Choroid plexus epithelial cell (primary cell): ENCODE measurements at places on chromosomes 5 and 9.

- DNase-seq, result no peak
Measured at GRCh38 chr9:108575276-108575675, 280.5 kb downstream of the ACTL7B start.

GRCh38 chr9:71766663-71767062 is 1.6 kb downstream of the CEMIP2 start:
- no peak for DNase-seq

DNA sequence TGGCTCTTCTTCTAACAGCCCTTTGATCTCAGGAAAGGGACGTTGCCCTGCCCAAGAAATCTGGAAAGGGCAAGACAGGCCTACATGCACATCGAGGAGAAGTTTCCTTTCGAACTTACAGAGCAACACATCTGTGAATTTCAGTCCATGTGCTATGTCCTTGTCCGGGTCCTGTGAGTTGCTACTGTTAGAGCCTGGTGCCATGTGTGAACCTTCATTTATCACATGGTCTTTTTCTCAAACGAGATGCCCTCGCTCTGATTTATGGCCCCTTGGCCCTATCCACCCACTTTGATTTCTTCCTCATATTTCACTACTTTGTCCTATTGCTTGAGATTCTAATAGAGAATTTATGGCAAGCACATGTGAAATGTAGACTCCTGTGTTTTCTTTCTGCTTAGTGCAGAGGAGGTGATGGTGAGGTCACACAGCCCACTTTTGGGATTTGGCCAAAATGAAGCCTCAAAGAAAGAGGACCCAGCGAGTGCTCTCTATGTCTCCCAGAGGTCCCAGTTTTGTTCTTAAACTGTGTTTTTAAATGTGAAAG is 153.1 kb downstream of the SNCAIP start:
- no peak for DNase-seq

- no peak for DNase-seq
Measured at GRCh38 chr9:1870915-1871314, 144.2 kb upstream of the SMARCA2 start.

- DNase-seq, result no peak
Measured at GRCh38 chr5:37037840-37038239, 161.3 kb downstream of the NIPBL start.

DNA sequence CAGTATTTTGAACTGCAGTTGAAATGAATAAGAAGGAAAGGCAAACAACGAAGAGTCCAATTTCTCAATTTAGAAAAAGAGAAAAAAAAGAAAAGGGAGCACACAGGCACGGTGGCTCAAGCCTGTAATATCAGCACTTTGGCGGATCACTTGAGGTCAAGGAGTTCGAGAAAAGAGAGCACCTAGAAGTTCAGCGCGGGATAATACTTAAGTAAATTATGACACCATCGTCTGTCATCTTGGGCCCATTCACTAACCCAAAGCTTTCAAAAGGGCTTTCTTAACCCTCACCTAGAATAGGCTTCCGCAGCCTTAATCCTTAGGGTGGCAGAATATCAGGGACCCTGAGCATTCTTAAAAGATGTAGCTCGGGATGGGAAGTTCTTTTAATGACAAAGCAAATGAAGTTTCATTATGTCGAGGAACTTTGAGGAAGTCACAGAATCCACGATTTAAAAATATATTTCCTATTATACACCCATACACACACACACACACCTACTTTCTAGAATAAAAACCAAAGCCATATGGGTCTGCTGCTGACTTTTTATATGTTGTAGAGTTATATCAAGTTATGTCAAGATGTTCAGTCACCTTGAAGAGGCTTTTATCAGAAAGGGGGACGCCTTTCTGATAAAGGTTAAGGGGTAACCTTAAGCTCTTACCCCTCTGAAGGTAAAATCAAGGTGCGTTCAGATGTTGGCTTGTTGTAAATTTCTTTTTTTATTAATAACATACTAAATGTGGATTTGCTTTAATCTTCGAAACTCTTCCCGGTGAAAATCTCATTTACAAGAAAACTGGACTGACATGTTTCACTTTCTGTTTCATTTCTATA is 602 bp upstream of the CD274 start:
- DNase-seq, result no peak

DNA sequence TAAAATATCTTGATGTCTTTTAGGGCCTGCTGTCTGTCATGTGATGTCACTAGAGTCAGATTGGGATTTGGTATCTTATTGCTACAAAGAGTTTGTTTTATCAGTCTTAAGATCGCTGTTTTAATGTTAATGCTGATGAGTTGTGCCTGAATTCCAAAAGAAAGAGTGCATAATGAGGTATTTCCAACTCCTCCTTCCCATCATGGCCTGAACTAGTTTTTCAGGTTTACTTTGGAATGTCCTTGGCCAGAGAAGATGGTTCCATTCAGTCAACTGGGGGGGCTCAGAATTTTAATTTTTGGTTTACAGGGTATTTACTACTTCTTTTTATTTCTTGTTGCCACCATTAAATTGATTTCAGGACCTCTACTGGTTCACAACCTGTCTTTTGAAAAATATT is 74.3 kb upstream of the MARCHF11 start:
- DNase-seq, result no peak

GRCh38 chr5:177545487-177546257 is 8.7 kb downstream of the FAM193B start:
- peak; percentile 92 for DNase-seq

- DNase-seq, result peak; percentile 64
Measured at GRCh38 chr5:149046196-149046829, 16.5 kb downstream of the SH3TC2 start.
